ENCODE measurements at places on chromosomes 6 and 20.

DNA sequence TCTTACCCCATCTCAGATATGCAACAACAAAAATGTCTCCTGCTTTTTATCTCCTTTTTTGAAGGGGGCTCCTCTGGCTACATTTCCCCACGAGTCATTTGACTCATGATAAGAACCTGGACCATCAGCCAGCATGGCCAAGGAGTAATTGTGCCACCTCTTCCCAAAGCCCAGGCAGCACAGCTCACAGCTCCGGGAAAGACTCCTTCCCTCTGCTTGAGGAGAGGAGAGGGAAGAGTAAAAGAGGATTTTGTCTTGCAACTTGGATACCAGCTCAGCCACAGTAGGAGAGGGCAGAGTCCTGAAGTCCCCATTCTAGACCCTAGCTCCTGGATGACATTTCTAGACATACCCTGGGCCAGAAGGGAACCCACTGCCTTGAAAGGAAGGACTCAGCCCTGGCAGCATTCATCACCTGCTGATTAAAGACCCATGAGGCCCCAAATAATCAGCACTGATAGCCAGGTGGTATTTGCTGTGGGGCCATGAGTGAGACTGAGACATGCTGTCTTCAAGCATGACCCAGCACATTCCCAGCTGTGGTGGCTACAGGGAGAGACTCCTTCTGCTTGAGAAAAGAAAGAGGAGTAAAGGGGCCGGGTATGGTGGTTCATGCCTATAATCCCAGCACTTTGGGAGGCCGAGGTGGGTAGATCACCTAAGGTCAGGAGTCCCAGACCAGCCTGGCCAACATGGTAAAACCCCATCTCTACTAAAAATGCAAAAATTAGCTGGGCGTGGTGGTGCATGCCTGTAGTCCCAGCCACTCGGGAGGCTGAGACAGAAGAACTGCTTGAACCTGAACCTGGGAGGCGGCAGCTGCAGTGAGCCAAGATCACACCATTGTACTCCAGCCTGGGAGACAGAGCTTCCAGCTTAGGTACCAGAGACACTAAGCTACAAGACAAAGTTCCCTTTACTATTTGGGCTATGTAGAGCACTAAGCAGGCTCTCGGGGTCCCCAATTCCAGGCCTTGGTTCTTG is 28.1 kb downstream of the NCOA6 start:
- DNase-seq = no peak

DNA sequence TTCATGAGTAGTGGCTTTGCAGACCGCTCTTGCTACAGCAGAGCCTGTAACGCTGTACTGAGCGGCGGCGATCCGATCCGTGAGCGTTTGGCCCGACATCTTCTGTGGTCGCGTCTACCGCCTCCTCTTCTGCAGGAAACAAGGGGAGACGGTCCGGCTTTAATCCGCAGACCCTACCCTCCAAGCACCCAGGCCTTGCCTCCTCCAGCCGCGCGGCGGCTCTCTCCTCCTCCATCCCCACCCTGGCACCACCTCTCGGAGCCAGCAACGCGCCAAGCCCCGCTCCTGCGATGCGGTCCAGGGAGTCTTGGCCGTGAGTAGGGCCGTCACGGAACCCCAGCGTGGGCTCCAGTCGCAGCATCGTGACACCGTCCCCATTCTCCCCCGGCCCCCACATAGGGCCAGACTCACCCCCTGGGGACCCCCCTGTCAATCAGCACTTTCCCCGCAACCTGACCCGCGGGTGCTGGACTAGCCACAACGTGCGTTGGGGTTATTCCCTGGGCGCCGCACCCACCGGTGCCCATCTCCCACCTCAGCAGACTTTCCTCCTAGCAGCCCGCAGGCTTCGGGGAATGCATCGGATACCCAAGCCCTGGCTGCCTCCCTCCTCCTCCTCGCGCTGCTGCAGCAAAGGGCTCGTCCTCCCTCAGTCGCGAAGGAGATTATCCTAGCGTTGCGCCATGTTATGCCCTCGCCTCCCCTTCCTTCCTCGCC is 914 bp downstream of the SNAP91 start:
- no peak for DNase-seq

- no peak for DNase-seq
Measured at GRCh38 chr6:83510791-83511190, 1.5 kb upstream of the PRSS35 start.

- no peak for DNase-seq
Measured at GRCh38 chr20:35087791-35088190, 4.8 kb downstream of the TRPC4AP start.

DNA sequence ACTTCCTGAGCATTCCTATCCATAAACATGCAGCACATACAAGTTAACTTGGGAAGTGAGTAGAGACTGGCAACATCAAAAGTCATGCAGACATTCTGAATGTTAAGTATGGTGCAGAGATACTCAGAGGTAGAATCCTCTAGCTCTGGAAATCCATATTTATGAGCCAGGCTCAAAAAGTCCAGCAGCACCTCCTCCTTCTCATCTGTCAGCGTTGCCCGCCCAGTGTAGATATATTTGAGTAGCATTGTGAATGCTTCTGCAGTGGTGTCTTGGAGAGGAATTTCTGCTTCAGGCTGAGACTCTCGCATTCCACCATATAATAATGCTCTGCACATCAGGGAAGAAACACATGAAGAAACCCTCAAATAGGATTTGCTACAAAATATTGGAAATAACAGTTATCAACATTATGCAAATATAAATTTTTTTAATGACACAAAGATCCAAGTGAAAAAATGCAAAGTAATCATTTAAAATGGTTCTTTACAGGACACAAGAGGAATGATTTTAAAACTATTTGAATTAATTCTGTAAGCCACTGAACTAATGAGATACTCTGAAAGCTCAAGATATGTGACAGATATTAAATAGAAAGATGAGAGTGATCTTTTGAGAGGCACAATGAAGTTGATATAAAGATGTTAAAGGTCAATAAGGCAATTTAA is 45.6 kb downstream of the BTBD9 start:
- DNase-seq = no peak

GRCh38 chr6:112274774-112275173 is 20.4 kb upstream of the LAMA4 start:
- no peak for DNase-seq

GRCh38 chr6:151284548-151285017 is 44.8 kb downstream of the AKAP12 start:
- DNase-seq = no peak

GRCh38 chr6:2969549-2969948 is 1.8 kb downstream of the SERPINB6 start:
- no peak for DNase-seq

DNA sequence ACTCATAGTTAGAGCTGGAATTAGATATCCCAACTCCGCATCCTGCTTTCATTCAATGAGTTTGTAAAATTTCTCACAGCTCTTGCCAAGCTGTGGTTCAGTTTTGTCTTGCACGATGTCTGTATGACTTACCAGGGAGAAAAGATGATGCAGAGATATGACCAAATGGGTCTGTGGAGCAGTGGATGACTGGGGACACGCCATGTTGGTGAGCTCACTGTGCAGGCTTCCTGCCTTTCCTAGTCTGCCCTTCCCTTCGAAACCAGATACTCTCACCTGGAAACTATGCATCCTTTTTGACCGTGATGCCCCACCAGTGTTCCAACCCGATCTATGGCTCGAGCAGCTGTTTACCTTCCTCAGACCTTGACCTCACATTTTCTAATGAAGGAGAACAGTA is 262.7 kb upstream of the BMP2 start:
- no peak for DNase-seq

- DNase-seq = no peak
Measured at GRCh38 chr6:52635049-52635577, 35.8 kb upstream of the TMEM14A start.

GRCh38 chr6:144460327-144461095 is 175.4 kb downstream of the UTRN start:
- DNase-seq = peak; percentile 37
